ENCODE measurements at places on chromosomes 3 and 15.

- DNase-seq = no peak
Observed at GRCh38 chr3:23319366-23320312, 116.5 kb downstream of the UBE2E2 start.

DNA sequence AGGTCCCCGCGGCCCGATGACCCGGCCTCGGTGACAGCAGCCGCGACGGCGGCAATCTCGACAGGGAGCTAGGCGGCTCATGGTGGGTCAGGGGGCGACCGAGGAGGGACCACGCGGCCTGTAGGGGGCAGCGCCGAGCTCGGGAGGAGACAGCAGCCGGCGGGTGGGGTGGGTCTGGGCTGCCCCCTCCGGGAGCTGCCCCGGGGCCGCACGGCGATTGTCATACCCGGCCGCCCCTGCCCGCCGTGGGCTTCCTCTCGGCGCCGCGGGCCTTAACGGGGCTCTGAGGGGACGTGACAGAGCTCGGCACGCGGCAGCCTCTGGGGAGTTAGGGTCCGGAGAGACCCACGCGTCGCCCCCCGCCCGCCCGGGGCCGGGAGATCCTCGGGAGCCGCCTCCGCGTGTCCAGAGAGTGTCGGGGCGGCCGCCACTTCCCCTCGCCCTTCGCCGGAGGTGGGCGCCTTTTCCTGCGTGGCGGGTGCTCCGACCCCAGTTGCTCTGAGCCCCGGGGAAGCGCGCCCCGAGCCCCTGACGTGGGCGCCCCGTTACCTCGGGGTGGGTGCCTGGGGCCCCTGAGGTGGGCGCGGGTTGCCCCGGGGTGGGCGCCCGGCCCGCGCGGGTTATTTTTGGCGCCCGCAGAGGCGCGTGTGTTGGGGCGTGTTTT is 539 bp upstream of the PLCL2 start:
- DNase-seq = peak; percentile 76

DNA sequence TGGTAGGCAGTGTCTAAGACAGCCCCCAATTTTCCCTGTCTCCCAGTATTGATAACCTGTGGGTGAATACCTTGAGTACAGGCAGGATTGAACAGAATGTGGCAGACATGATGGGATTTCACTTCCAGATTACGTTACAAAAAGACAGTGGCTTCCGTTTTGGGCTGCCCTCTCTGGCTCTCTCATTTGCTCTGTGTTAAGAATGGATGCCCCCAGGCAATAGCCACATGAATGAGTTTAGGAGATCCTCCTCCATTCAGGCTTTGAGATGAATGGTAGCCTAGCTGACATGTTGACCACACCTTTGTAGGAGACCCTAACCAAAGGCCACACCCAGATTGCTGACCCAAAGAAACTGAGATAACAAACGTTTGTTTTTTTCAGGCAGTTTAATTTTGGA is 34.3 kb downstream of the UBXN7 start:
- no peak for DNase-seq

DNA sequence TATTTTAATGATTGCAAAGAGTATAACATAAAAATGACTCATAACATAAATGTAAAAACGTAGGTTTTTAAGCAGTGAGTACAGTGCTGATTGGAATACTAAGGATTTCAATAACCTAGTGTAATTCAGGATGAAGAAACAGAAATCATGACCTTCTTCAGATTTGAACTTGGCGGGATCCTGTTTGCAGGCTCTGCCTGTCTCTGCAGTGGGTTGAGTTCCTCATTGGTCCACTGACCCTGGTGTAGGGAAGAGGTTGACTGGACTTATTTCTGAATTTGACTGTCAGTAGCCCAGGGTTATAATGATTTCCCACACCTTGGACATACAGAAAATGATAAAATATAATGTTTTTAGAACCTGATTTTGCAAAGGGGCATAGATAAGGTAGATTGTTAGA is 171.7 kb downstream of the FNDC3B start:
- no peak for DNase-seq

- DNase-seq = no peak
Observed at GRCh38 chr3:56456117-56456516, 12.2 kb downstream of the ERC2 start.

- DNase-seq = no peak
Observed at GRCh38 chr3:42880183-42880582, 4.5 kb upstream of the CYP8B1 start.

- DNase-seq = no peak
Observed at GRCh38 chr3:17946619-17947018, 204.2 kb upstream of the TBC1D5 start.

DNA sequence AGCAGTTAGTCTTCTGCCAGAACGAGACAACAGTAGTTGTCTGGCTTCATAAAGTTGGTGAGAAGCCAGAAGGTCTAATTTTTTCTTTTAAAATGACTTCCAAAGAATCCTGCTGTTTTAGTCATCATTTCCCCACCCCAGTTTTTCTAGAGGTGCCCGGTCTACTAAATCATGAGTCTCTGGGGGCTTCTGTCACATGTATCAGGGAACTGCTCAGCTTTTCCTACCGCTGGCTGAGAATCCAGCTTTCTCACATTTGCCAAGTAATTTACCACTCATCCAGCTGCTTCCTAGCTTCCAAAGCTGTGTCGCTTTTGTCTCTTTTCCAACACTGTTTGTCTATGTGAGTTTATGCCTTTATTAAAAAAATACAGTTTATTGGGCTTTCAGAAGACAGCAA is 183.3 kb downstream of the NSUN3 start:
- DNase-seq = no peak

DNA sequence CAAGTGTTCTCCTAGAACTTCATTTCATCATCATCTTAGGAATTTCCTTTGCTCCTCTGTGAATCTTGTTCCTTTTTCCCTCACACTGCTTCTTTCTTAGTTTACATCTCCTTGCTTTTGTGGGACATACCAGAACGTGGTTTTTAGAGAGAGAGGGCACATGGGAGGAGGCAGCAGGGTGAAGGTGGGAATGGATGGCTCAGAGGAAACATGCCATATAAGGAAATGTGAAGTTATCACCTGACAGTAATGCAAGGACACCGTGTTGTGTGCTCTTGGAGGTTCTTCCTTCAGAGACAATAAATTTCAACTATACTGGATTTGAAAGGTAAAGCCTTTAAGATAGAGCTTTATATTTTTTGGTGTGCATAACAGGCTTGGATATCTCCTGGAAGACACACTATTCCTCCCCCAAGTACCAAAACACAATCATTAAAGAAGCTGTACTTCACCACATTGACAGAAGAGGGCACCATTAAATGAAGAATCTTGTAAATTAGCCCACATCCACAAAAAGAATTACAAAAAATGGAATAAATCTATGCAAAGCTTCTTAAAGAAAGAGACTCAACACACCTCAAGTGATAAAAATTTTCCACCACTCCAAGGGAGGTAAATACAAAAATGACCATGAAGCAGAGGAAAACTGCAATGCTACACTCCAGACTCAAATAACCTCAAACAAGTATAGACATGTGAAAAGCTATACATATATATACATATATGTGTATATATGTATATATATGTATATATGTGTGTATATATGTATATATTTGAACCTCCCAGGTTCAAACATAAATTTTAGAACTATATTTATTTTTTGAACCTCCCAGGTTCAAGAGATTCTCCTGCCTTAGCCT is 26.1 kb downstream of the RPL39L start:
- peak; percentile 23 for DNase-seq

DNA sequence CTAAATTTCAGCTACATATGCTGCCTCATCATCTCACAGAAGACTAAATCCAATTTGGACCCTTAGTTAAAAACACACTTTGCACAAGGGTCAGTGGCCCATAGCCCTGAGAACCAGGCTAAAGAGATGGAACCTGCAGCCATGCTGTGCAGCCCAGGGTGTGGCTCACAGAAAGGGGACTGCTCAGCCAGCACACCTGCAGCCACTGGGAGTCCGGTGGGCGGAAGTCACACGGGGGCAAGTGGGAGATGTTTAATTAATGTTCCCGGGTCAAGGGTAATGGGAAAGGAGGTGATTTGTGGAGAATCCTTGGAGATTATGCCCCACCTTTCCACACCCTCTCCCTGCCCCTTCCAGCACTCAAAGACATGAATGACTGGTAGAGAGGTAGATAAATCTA is 467.4 kb downstream of the EPHB1 start:
- no peak for DNase-seq

DNA sequence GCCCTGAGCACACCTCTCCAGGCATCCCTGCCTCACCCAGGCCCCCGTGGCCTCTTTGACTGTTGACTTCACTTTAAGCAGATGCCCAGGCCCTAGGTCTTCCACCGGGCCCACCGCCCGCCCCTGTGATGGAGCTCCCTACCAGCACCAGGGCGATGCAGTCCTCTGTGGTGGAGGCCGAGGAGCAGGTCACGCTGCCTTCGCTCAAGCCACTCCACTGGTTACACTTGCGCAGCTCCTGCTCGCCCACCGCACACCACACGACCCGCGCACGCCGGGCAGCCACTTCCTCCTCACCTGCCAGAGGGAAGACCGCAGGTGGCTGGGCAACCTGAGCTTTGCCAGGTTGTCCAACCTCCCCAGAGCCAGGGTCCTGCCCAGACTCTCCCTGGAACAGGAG is 16.0 kb downstream of the LTF start:
- DNase-seq = no peak

DNA sequence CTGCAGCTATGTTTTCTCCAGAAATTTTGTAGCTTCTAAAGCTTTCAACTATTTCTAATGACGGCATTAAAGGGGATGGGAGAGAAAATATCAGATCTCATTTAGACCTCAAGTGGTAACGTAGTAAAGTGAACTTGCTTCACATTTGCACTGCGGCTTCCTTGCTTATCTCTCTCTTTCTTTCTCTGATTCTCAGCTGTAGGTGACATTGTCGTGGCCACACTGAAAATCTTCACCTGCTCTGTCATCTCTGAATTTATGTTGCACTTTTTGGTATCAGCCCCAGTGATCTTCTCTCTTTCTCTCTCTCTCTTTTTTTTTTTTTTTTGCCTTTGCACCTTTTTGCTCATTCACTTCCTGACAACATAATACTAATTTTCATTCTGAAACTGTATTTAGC is 254.1 kb upstream of the SATB1 start:
- peak; percentile 16 for DNase-seq

DNA sequence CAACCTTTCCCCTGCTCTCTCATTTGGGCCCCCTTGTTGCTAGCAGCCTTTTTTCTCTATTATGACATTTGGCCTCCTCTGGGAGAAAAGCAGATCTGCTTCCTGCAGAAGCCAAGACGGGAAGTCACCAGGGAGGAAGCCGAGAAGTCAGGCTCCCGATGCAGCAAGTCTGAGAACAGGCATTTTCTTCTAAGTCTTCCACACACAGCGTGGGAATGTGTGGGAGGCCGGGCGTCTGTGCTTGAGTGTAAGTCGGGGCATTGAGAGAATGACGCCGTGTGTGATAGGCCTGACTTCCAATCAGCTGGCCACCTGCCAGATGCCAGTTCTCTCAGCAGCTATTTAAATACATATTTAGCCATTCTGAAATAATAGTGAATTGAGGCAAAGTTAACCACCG is 75.8 kb upstream of the FAM98B start:
- no peak for DNase-seq

GRCh38 chr3:40071683-40072238 is 237.7 kb upstream of the EIF1B start:
- no peak for DNase-seq

DNA sequence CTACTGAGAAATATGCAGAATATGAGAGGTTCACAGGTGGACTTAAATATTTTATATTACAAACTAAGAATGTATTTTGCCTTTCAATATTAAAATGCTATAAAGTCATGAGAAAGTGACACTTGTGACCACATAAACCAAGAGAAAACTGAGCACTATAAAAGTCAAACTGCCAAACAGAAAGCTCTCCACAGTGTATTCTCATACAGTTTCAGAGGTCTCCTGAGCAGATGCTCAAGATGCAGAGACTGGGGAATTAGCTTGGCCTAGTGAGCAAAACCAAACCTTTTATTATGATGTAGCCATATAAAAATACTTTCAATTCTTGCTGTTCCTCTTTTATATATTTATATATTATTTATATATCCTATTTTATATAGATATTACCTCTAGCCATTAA is 227.8 kb downstream of the TBC1D5 start:
- DNase-seq = no peak

- no peak for DNase-seq
Observed at GRCh38 chr15:68354923-68355322, 77.0 kb downstream of the ITGA11 start.

DNA sequence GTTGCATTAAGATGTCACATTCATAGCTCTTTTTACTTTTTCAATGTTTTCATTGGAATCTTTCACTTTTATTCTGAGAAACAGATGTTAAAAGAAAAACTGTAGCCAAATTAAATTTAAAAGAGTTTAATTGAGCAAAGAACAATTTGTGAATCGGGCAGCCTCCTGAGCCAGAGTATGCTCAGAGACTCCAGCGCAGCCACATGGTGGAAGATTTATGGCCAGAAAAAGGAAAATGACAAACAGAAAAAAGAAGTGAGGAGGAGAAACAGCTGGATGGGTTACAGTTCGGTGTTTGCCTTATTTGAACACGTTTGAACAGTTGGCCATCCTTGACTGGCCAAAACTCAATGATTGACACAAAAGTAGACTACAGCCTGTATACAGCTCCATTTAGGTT is 33.8 kb upstream of the RAB11A start:
- no peak for DNase-seq

GRCh38 chr15:86837294-86838061 is 757.8 kb downstream of the AGBL1 start:
- no peak for DNase-seq

GRCh38 chr15:67405208-67406191 is 115.4 kb upstream of the C15orf61 start:
- DNase-seq = no peak

DNA sequence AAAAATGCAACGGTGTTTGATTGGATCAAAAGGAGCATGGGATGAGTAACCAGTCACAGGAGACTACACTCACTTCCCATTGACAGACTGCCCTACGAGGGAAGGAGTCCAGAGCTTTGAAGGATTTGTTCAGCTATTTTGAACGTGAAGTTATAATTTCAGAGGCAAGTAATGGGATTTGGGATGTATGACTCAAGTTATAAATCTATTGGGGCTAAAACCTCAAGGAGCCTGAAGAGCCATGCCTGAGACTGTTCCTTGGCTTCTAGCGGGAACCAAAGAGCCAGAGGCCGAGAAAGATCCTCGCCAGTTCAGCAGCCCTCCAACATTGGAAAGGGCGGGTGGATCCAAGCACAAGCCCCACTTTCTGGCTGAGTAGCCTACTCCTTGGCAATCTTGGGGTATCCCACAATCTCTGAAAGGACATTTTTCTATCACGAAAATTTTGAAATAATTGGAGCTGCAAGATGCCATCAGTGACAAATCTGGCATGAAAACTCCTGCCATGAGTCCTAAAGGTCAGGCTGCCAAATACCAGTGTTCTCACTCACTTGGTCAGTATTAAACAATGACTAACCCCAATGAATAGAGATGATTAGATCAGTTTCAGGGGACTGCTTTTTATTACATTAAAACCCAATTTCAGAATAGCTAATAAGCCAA is 48.6 kb upstream of the SLCO2A1 start:
- DNase-seq = no peak

Data from activated CD4-positive, alpha-beta T cell treated with anti-CD3 and anti-CD28 coated beads for 4 hours (primary cell).